ENCODE measurements at places on chromosomes 1 and 21.
A peak's percentile ranks its signal among the peaks of the same experiment; 100 is the strongest.

GRCh38 chr1:52927212-52928014 lies at the start of gene SCP2:
SCP2 (plus strand) TSS chr1:52927276; CDS start chr1:52927397, 121 bp downstream.
- DNase-seq, result peak; percentile 66

- peak; percentile 23 for DNase-seq
Measured at GRCh38 chr1:156712626-156713025, 7.2 kb upstream of the CRABP2 start.

GRCh38 chr1:205491794-205492193 lies 12.7 kb upstream of the CDK18 start:
- no peak for DNase-seq

DNA sequence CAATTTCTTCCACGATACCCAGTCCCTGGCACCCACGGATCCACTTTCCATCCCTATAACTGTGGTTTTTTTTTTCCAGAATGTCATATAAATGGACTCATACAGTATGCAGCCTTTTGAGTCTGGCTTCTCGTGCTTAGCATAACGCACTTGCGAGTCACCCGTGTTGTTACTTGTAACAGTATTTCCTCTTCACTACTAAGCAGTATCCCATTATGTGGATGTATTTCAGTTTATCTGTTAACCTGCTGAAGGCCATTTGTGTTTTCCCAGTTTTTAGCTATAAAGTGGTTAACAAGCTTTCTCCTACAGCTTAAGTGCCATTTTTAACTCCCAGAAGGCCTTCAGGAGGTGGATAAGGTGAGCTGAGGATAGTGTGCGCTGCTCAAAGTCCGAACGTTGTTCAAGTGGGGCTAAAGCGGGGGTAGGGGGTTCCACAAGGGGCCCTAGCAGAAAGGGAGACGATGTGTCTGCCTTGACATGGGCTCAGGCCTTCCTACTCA lies 829 bp downstream of the ADAR start:
- DNase-seq, result peak; percentile 42

DNA sequence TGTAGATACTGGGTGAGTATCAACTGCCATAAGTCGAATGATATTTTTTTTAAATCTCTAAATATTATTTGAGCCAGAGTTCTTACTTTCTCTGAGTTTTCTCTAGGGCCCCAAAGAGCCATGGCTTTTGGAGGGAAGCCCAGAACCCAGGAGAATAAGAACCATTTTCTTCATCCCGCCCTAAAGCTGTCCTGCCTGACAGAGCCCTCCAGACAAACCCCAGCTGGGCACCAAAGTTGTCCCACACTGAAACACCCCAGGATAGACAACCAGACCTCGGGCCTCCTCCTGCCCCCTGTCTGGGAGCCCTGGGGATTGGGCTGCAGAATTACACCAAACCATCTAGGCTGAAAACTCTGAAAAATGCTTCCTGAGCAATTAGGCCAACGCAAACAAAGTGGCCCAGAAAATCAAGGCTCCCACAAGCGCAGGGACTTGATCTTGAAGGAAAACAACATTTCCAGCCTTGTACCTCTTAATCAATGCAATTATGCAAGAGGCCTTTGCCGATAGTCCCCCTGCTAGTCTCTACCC lies 113.1 kb downstream of the RRAGC start:
- DNase-seq, result no peak

Data from fibroblast of gingiva (primary cell).